ENCODE measurements at places on chromosomes 3 and 15.
A peak's percentile ranks its signal among the peaks of the same experiment; 100 is the strongest.

- no peak for DNase-seq
These were observed 5.6 kb downstream of the RAB6B start for GRCh38 chr3:133890037-133890436.

GRCh38 chr15:50879016-50879617 is 29.4 kb upstream of the AP4E1 start:
- DNase-seq: peak; percentile 36

DNA sequence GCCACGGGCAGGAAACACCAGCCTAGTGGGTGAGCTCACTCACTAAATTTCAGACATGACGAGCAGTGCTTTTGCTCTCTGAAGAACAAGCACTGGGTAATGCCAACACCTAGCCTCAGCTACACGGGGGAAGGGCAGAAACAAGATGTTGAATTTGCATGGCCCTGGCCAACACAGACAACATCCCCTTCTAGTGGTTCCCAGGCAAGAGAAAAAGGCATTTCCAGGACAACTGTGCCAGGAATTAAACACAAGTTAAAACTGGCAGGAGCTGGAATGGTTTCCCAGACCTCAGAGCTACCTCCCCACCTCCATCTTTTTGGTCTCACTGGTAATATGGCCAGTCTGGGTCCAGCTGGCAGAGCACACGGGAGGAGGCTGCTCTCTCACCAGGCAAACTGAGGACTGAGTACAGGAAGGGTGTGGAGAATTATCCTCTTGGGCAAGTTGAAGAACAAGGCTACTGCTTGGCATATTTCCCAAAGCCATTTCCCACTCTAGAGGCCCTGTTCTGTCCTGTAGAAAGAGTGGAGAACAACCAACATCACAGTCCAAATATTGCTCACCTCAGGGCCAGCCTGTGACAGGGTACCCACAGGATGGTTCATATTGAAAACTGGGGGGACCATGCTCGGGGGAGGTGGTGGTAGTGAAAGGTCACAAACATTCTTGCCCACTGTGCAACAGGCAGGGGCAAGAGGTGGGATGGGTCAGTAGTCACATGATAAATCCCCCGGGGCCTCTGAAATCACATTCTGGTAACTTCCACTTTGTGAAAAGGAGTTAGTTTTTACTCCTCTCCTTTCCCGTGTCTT is 26.5 kb downstream of the TSPAN3 start:
- DNase-seq: no peak

GRCh38 chr3:72414481-72415016 is 433.7 kb downstream of the SHQ1 start:
- DNase-seq: no peak

- DNase-seq: no peak
These were observed 1136.1 kb downstream of the OTOL1 start for GRCh38 chr3:162632672-162633071.

- DNase-seq: no peak
These were observed 4.3 kb upstream of the ITIH3 start for GRCh38 chr3:52790337-52790736.

- DNase-seq: peak; percentile 66
These were observed 57.6 kb upstream of the SLC6A11 start for GRCh38 chr3:10758304-10759037.

- no peak for DNase-seq
These were observed 74.0 kb downstream of the SRGAP3 start for GRCh38 chr3:9175421-9175820.

GRCh38 chr3:160220038-160220437 is 5.2 kb upstream of the C3orf80 start:
- DNase-seq: no peak

DNA sequence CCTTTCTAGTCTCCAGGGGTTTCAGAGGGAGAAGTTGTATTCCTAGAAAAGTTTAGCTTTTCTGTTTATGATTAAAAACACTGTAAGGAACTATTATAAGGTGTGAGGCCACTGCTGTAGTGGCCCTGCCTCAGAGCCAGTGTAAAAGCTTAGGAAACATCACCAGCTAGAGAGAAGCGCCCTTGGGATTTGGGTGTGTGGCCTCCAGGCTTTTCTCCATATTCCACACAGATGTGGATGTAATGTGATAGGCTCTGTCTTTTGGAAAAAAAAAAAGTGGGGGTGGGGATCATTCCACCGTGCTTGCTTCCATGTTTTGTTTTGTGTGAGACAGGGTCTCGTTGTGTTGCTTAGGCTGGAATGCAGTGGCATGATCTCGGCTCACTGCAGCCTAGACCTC is 13.9 kb downstream of the SEC61A1 start:
- DNase-seq: no peak

DNA sequence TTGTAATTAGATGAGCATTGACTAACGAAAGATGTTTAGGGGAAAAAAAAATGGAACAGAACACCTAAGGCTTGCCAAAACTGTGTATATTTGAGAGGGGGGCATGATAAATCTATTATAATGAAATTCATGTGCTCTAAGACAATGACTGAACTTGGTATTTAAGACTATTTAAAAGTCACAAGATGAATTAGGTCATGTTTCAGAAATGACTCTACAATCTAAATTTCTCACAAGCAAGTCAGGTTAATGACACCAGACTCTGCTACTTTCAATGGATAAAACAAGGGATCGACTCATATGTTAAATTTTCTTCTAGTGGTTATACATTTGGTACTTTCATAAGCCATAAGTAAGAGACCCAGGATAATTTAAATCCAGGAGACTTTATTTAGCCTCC is 78.4 kb downstream of the DUT start:
- no peak for DNase-seq

DNA sequence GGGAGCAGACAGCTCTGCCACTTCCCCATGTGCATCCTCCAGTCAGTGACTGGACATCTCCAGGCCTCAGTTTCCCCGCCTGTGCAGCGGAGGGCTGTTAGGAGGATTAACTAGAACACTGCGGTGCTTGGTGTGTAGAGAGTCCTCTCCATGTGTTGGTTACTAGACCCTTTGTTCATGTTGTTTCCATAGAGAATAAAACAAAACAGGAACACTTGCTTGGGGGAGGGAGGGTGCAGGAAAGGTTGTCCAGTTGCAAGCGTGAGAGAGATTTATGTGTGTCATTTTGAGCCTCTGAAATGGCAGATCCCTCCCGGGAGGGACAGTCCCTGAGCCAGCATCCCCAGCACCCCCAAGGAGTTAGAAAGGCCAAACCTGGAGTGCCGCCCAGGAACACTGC is 184.0 kb upstream of the LYSMD4 start:
- DNase-seq: no peak

DNA sequence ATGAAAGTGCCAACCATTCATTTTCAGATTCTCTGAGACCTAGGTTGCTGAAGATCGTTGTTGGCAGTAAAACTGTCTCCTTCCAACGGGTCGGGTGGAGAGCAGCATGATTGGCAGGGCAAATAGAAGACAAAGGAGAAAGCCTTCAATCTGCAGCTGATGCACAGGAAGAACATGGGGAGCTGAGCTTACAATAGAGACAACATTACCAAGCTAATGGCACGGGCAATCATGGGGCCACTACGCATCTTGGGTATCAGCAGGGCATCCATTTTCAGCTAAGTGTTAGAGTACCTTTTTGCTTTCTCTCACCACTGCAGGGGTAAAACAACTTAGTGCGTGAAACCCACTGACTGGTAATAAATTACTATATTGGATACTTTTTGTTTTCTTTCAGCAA is 114.8 kb downstream of the WDR72 start:
- DNase-seq: no peak

GRCh38 chr3:18054625-18055024 is 312.2 kb upstream of the TBC1D5 start:
- DNase-seq: no peak

- no peak for DNase-seq
These were observed 856.5 kb upstream of the ARPP21 start for GRCh38 chr3:34782871-34783270.

DNA sequence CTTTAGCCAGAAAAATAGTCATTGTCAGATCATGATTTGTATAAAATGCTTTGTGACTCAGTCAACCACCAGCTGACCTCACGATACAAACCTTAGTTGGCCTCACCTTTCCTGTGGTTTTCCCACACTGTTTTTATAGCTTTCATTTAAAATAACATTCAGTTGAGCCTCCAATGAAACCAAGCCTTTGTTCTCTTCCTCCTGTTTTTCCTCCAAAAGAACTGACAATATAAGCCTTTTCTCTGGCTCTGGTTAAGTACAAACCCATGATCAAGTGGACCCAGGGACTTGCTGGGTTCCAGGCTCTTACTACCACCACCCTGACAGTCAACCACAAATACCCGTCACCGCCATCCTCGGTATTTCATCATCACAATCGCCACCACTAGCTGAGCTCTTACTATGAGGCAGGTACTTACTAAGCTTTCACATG is 81.7 kb downstream of the TAMM41 start:
- DNase-seq: peak; percentile 44

GRCh38 chr3:100128565-100128964 is 14.3 kb upstream of the FILIP1L start:
- no peak for DNase-seq

DNA sequence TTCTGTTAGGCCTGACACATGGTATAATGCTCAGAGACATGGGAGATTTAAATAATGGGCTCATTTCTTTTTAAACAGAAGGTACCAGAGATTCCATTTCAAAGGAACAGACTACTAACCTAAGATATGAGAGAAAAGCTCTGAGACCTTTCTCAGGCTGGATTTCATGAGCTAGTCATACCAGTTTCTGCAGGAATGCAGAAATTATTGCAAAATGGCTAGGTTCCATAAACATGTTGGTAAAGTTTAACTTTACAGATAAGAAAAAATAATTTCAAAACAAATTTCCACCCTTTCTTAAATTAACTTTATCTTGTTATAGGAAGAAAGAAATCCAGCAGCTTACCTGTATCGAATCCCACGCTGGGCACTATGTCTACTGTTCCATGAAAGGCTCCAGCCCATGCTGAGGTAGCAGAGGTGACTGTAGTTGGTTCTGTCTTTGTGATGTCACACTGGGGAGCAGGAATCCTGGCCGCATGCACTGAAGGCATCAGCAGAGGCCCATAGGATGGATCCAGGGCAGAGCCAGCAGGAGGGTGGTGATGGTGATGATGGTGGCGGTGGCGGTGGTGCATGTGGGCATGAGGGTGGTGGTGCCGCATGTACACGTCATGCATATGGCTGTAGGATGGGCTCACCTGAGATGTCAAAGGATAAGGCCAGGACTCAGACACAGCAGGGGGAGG is 22.6 kb downstream of the VGLL3 start:
- DNase-seq: no peak

DNA sequence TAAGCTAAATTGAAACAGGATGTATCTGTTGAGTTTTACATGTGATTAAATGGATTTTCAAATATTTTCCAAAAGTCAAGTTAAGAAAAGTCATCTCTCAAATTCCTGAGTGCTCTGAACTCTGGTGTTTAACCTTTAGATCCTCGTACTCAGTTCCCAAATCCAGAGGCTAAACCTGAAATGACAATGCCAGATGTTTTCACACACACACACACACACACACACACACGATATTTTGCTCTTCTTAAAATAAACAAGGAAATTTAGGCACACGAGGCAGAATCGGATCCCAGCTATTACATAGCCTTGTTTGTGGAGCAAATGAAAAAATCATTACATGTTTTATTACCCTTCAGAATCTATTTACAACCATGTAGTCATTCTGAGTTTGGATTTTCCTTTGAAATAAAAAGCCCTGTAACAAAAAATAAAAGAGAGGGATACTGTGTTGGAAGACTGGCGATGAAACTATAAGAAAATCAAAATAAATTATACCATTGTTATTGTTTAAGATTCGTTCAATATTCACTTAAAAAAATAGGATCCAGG is 20.6 kb upstream of the UBE2E1 start:
- no peak for DNase-seq

- DNase-seq: no peak
These were observed 49.6 kb upstream of the POLG start for GRCh38 chr15:89384176-89384604.

DNA sequence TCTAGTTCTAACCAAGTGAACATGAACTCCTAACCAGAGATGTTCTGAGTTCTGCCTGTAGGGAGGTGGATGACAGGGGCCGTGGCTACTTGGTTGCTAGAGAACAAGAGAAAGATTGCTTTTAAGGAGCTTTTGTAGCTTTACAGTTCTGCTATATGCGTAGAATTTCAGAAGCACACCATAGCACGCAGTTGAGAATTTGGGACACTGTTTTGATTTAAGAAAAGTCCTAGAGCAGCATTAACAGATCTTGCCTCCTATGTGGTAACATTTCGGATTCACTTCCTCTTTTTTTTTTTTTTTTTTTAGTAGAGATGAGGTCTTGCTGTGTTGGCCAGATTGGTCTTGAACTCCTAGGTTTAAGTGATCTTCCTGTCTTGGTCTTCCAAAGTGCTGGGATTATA is 181.7 kb downstream of the TCF12 start:
- no peak for DNase-seq

- DNase-seq: no peak
These were observed 53.6 kb downstream of the SETD5 start for GRCh38 chr3:9450991-9451390.

Data from stimulated activated CD4-positive, alpha-beta T cell treated with anti-CD3 and anti-CD28 coated beads, Interleukin-15, amount 100 ng/mL, for 24 hours (primary cell).